ENCODE measurements at places on chromosomes 1 and 21.
A peak's percentile ranks its signal among the peaks of the same experiment; 100 is the strongest.

DNA sequence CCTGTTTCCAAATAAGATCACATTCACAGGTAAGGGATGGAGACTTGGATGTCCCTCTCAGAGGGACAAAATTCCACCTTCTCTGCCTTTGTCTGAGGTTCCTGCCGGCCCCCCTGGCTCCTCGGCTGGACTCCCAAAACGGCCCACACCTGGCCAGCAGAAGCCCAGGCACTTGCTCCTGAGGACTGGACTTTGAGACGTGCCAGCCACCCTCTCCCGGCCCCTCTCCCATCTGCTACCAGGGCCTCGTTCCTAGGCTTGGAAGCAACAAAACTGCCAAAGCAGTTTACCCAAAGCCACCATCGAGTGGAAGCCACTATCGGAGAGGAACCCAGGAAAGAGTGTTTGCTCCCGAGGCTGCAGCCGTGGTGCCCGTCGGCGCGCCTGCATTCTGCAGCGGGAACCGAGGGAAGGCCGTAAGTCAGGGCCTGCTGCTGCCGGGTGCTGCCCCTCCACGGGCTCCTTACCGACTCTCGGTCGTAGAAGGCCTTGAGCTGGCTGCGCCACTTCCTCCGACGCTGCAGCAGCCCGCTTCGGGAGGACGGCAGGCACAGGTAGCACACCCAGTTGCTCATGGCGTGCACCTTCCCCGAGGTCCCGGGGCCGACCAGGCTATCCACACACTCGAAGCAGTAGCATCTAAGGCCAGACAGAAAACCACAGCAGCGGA is 3.5 kb downstream of the DNMT3L start:
- no peak for DNase-seq

DNA sequence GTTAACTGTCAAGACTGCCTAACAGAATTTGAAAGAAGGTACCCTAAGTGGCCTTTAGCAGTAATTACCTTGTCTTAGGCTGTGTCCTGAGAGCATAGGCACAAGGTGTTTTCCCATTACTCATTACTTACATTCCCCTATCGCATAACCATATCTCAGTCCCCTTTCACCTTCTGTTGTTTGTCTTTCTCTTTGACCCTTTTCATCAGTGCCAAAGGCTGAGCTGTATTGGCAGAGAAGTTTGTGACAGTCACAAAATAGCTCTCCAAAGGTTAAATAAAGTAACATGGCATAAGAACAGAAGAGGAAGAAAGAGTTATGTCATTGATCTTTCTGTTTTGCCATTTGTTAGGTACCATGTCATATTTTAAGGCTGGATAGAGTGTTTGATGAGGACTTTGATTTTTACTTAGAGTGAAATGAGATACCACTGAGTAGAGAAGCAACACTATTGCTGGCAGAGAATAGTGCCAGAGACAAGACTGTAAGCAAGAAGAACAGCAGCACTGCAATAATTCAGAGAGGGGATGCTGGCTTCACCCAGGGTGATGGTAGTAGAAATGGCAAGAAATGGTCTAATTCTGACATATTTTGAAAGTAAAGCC is 497.8 kb downstream of the TTLL7 start:
- DNase-seq = no peak

- DNase-seq = no peak
These were observed 23.7 kb upstream of the EDARADD start for GRCh38 chr1:236370420-236370819.

DNA sequence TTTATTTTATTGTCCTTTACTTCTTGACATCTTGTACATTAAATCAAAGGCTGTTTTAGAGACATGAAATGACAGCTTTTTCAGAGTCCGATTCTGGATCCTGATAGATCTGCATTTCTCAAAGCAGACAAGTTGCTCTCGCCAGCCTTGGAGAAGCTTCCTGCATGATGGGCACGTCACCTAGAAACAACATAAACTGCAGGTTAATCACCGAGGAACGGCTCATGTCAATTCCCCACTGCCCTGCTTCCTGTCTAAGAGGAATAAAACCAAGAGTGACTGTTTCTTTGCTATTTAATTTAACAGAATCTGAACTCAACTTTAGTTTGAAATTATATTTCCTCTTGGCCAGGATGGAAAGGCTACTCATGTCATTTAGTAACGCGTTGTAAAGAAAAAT is 77.0 kb downstream of the RWDD3 start:
- DNase-seq = no peak

DNA sequence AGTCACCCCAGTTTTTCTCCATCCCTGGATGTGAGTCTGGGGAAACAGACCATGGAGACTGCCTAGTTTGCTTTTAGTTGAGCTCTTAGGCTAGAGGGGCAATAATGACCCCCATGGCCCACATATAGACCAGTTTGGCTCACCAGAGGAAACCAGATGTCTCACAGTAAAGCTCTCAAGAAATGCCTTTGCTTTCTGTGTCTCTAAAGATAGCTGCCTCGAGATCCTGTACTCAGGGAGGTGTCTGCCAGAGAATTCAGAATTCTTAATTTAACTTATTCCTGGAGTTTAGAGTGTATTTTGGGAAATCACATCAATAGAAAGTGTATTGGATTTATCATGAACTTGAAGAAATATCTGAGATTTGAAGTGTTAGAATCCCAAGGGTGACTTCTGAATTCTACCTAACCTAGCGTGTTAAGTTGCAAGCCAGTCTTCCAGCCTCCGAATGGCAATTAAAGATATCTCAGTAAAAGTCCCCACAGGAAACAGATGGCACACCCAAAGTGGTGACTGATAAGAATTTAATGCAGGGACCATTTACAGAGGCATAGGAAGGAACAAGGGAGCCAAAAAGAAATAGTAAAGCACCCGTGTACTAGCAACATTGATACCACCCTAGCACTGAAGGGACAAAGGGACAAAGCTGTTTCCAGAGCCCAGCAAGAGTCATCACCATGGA is 37.1 kb downstream of the STYXL2 start:
- no peak for DNase-seq

DNA sequence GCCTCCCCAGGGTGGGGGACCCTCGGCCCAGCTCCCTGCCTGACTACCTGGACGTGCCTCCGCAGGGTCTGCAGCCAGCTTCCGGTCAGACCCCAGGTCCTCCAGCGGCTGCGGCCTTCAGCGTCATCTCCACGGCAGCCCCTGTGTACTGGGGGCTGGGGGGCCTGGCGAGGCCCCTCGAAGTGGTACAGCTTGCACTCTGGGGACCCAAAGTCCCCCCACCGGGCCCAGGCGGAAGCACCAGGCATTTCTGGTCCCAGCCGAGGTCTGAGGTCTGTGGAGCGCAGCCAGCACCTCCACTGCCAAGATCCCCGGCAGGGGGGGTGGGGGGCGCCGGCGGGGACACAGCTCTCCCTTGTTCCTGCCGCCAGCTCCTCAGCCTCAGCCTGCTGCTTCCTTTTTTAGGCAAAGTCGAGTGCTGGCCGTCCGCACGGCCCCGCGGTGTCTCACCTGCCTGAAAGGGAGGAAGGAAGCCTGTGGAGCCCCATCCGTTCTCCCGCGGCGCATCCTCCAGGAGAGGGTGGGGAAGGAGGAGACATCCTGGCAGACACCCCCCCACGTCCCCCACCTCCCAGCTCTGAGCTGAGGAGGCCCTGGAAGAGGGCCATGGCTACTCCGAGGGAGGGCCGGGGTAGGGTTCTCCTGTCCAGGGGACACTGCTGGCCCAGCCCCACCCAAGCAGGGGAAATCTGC is 1.2 kb upstream of the VWA1 start:
- peak; percentile 43 for DNase-seq

GRCh38 chr1:219621047-219621786 is 8.3 kb upstream of the ZC3H11B start:
- DNase-seq = no peak

- DNase-seq = no peak
These were observed 167.1 kb upstream of the JUN start for GRCh38 chr1:58950897-58951296.

DNA sequence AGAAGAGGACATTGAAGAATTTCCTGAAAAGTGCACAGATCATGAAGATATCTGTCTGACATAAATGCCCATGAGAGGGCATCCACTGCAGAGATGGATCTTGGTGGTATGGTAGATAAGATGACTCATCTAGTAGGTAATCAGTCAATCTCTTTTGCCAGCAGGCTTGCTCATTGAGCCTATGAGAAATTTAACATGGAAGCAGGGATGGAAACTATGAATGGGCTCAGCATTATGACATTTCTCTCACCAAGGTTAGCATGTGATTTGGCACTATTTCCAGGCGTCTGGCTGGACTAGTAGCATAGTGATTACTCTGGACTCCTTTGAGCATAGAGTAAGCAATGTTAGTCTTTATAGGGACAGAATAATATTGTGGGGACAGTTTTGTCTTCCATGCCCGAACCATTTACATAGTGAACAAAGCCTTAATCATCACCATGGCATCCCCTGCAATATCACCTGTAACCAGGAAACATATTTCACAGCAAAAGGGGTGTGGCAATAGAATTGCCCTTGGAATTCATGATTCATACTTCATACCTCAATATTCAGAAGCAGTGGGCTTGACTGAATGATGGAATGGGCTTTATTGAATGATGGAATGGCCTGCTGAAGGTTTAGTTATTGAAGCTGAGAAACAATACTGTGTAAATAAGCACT is 7.3 kb downstream of the OR2C3 start:
- no peak for DNase-seq

- no peak for DNase-seq
These were observed 7.2 kb downstream of the APCS start for GRCh38 chr1:159594625-159595405.

DNA sequence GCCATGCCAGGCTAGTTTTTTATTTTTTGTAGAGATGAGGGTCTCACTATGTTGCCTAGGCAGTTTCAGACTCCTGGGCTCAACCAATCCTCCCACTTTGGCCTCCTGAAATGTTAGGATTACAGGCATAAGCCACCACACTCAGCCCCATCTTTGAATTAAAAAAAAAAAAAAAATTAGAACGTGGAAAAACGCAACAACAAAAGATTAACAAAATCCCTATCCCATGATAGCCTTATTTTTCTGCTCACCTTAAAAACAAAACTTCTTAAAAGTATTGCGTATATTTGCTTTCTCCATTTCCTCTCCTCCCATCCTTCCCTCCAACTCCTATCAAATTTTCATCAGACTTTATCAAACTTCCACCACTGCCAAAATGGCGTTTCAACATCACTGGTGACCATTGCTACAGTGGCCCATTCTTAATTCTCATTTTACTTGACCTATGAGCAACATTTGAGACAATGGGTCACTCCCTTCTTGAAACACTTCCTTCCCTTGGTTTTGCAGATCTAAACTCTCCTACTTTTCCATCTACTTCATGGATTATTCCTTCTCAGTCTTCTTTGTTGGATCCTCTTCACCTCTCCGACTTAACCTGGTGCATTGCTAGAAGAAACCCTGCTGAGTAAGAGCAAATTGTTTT is 579 bp upstream of the ZNF684 start:
- no peak for DNase-seq

- DNase-seq = no peak
These were observed 367.5 kb downstream of the TGFB2 start for GRCh38 chr1:218712677-218713076.

DNA sequence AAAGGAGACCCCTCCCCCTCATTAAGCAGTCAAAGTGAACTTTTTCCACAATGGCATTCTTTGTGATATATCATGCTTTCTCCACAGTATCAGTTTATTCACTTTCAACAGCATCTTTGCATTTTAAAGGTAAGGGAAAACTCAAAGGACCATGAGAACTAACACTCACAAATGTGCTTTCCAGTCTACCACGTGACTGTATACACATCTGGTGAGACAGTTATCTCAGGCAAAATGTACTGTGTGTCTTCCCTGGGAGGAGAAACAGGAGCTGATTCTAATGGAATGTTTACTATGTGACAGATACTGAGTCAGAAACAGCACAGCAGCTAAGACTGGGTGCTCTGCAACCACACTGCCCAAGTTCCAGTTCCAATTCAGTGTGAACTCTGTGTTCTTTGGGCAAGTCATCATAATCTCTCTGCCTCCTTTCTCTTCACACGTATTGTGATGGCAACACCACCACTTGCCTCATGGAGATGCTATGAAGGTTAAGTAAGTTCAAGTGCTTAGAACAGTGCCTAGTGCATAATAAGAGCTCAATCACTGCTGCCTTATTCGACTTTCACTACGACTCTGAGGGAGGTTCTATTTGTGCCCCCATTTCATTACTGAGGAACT is 79.0 kb downstream of the SLC45A1 start:
- DNase-seq = peak; percentile 45

- DNase-seq = no peak
These were observed 129.4 kb downstream of the MRPS6 start for GRCh38 chr21:34202553-34203372.

DNA sequence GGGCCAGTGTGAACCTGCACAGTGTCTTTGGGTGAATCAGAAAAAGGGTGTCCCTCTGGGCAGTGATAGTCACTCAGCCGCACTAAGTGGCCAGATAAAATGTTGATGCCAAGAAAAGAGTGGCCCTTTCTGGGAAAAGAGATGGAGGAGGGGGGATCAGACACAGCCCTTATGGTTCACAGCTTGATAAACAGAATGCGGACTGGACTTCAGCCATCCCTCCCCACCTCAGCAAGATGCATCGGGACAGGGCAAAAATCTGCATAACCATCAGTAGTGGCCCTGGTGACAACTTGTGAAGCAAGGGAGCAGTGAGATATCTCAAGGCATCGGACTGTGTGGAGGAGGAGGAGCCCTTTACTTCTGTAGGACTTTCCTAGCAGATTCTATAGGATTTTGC is 353.8 kb upstream of the PLXNA2 start:
- DNase-seq = no peak

DNA sequence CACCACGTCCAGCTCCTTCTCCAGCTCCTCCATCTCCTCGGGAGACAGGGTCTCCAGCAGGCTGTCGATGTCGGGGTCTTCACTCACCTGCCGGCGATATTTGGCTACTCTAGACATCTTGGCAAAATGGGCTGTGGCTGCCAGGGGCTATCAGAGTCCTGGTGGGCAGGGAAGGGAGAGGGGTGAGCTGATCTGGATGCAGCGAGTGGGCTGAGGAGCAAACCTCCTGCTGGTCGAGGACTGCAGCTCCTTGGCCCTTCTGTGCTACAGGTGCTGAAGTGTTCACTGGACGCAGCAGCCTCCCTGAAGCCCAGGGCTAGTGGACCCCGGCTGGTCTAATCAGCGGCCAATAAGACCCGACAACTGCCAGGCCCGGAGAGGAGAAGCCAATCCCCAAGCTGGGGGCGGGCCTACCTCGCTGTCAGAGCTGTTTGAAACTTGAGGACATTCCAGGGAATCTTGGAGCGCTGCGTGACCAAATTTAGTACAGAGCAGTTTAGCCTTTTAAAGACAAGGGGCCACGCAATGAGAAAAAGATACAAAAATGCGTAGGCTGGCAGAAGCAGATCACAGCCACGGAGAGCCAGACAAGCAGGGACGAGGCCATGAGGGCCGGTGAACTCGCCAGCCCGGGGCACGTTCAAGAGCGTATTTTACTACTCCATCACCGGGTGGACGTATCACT is at the start of gene LMOD1:
Gene LMOD1 (minus strand): TSS at position 325 of the 685 bp plus-strand sequence. CDS start 208 bp downstream, at position 117.
- no peak for DNase-seq

GRCh38 chr21:44927587-44928461 is 7.1 kb upstream of the ITGB2 start:
- DNase-seq = peak; percentile 88
